Cerebellum (tissue), 4 donors: ENCODE measurements at places on chromosomes 11 and 22. TPM values are rescaled to one million over a fixed set of nuclear protein-coding genes. Genes with fewer than 3 reads are reported as not detected.

The ST14 gene
- 0.54 TPM for total RNA-seq

The RAB38 gene
- 2.2 TPM for total RNA-seq

The CRYAB gene
- 6.0 TPM for total RNA-seq

The CRYBB1 gene
- 0.27 TPM for total RNA-seq

The LIF gene
- 0.09 TPM for total RNA-seq

The SLC25A1 gene
- 16.3 TPM for total RNA-seq

The OR6T1 gene
- total RNA-seq = not detected

The FAT3 gene
- 64.5 TPM for total RNA-seq

The TST gene
- total RNA-seq = 6.8 TPM

The OOSP4B gene
- not detected for total RNA-seq

The RASSF10 gene
- 7.2 TPM for total RNA-seq

The NFAM1 gene
- 0.54 TPM for total RNA-seq

The AMBRA1 gene
- total RNA-seq = 35.7 TPM

The TPP1 gene
- total RNA-seq = 19.1 TPM

The INPP5J gene
- total RNA-seq = 0.73 TPM

The APOA5 gene
- not detected for total RNA-seq

The NAV2 gene
- total RNA-seq = 18.3 TPM

The F2 gene
- 0.18 TPM for total RNA-seq

The LMF2 gene
- 12.7 TPM for total RNA-seq

The OR2AG1 gene
- total RNA-seq = not detected

The KCNQ1OT1 gene
- total RNA-seq = 12.0 TPM

The KBTBD4 gene
- 24.4 TPM for total RNA-seq

The TMPRSS5 gene
- total RNA-seq = 0.54 TPM

The GGTLC2 gene
- total RNA-seq = not detected

The HTR3A gene
- total RNA-seq = not detected

The PTDSS2 gene
- 26.9 TPM for total RNA-seq

The MAP6 gene
- 92.6 TPM for total RNA-seq

The OR6M1 gene
- not detected for total RNA-seq

The PPP2R1B gene
- total RNA-seq = 19.5 TPM

The CACNA1I gene
- total RNA-seq = 0.91 TPM

The TEX12 gene
- 0.54 TPM for total RNA-seq
